Glutamatergic neuron (in vitro differentiated cells): ENCODE measurements at places on chromosomes 11 and 22. TPM values are rescaled to one million over a fixed set of nuclear protein-coding genes. Genes with fewer than 3 reads are reported as not detected.

- no peak for DNase-seq
Measured at GRCh38 chr22:41819257-41819656, 13.6 kb upstream of the SREBF2 start.

Gene C11orf71
- total RNA-seq, result 10.6 TPM

Gene MISFA
- total RNA-seq, result 1.7 TPM

Gene OR8G1
- not detected for total RNA-seq

DNA sequence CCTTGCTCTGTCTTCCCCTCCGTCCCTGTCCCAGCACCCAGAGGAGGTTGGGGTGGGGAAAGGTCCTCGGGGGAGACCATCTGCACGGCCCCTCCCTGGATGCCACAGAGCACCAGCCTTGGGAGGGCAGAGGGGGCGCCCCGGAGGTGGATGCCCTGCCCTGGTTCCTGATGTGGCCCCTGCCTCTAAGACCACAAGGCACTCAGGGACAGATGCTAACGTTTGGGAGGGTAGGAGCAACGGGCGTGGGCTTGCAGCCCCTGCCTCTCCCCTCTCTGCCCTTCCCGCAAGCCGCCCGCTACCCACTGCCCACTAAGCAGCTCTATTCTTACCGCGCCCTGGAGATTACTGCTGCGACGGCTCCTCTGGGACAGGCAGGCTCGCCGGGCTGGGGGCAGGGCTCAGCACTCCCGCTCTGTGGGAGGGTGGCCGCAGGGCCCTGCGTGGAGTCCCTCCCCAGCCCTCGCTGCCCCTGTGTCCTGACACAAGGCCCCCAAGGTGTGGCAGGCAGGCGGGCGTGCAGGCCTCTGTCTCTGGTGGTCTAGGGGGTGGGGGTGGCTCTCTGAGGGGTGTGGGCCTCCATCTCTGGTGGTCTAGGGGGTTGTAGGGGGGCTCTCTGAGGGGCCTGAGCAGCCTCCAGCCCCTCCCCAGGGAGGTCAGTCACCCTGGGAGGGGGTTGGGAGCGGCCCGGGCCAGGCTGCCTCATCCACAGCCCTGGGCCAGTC lies 14.9 kb downstream of the BRSK2 start:
- peak; percentile 54 for DNase-seq

DNA sequence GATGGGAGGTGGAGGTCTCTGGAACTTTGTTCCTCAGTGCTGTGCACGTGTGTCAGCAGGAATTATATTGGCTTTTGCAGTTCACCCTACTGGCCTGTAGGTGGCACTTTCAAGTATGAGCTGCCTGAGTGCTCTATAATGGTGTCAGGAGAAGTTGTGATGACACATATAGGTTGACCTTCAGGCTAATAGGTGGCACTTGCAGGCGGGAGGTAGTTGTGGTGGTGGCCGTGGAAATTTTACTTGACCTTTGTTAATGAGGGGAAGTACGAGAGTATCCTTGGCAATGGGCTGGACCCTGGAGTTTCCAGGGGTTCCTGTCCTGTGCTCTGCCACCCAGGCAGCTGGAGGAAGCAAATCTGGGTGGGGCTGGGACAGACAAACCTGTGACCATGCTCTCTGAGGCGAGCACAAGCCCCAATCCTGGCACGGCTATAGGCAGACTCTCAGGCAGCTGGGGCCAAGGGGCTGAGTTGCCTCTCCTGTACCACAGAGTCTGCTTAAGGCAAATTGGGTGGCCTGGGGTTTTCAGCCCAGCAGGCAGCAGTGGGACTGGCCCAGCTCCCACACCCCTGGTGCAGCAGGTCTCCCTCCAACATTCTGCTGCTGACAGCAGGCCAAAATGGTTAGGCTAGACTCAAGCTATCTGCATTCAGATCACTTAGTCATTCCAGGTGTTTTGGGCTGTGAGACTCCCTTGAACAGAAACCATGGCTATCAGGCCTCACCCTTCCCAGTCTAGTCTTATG lies 147.5 kb upstream of the CTSC start:
- peak; percentile 42 for DNase-seq

DNA sequence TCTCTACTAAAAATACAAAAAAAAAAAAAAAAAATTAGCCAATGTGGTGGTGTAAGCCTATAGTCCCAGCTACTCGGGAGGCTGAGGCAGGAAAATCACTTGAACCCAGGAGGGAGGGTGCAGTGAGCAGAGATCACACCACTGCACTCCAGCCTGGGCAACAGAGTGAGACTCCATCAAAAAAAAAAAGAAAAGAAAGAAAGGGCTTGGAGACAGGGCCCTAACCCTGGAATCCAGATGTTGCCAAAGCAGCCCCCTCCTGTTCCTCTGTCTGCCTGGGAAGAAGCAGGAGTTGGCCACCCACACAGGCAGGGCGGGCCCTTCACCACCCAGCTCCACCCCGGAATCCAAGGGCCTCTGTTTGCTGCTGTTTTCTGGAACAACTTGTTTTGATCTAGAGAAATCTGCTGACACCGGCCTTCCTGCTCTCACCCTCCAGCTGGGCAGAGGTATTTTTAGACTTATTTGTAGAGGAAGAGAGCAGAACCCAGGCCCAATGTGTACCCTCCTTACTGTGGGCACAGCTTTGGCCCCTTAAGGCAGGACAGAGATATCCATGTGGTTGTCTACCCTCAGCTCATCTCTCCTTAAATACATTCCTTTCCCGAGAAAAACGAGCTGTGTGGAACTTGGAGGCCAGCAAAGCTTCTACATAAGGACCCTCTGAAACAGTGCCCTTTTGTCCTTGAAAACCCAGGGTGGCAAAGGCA lies 2.7 kb upstream of the NEAT1 start:
- DNase-seq, result no peak

GRCh38 chr22:49767355-49768062 lies 60.2 kb downstream of the BRD1 start:
- DNase-seq, result peak; percentile 72

DNA sequence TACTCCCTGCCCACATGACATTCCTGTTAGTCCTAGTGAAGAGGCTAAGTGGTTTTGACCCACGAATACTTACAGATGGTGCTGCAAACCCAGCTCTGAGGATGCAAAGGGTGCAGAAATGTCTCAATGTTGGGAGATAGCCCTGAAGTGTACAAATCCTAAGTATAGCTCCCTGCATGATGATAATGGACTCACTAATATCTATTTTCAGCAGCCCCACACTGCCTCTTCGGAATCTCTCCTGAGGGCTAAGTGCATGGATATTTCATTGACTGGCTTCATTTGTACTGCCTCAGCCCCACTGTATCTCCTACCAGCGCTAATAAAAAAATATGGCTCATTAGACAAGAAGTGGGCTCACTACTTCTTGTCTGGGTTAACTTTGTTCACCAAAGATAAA lies 114.5 kb downstream of the KIRREL3 start:
- no peak for DNase-seq

Gene OR2D2
- total RNA-seq, result 0.64 TPM

Gene GDPD4
- not detected for total RNA-seq

GRCh38 chr11:43944761-43945311 lies 2.4 kb downstream of the C11orf96 start:
- DNase-seq, result peak; percentile 85

- DNase-seq, result no peak
Measured at GRCh38 chr11:10604340-10604748, 35.9 kb upstream of the LYVE1 start.

DNA sequence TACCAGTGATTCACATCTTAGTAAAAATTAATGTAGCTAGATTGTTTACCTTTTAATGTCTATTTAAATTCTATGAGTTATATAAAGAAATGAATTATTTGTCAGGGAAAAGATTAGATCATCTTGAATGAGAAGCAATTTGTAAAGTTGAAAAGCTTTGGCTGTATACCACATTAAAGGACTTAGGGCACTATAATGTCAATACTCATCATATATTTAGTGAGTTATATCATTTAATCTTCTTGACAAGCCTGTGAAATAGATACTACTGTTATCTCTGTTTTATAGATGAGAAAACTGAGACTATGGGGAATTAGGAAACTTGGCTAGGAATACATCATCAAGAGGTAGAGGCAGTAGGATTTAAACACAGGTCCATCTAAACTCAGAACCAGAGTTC lies 160.1 kb downstream of the GUCY1A2 start:
- no peak for DNase-seq
